ENCODE measurements at places on chromosomes 5 and 9.

DNA sequence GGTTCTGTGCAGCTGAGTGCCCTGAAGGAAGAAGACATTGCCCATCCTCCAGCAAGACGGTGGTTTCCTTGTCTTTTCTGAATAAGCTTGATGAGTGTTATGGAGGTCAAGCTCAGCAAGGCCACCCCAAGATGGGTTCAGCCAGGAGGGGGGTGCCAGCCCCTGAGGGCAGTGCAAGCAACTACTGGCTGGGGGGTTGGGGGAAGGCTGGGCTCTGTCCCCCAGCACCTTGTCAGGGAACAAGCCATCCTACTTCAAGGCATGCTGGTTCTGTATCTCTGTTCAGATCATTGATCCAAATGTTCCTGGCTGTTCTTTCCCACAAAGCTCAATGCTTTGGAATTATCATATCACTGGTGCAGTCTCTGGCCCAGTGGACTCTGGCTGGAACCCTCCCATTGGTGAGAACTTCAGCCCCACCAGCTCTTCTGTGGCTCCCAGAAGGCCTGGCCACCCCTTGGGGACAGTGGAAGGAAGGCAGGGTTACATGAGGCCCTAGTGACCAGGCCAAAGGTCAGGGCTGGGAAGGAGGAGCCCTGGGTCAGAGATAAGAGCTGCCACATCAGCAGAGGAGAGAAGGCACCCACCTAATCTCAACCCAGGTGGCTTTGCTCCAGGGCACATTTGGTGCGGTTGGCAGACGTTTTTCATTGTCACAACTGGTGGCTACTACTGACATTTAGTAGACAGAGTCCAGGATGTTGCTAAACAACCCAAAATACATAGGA, 280.2 kb downstream of the IRX2 start:
- DNase-seq, result no peak

DNA sequence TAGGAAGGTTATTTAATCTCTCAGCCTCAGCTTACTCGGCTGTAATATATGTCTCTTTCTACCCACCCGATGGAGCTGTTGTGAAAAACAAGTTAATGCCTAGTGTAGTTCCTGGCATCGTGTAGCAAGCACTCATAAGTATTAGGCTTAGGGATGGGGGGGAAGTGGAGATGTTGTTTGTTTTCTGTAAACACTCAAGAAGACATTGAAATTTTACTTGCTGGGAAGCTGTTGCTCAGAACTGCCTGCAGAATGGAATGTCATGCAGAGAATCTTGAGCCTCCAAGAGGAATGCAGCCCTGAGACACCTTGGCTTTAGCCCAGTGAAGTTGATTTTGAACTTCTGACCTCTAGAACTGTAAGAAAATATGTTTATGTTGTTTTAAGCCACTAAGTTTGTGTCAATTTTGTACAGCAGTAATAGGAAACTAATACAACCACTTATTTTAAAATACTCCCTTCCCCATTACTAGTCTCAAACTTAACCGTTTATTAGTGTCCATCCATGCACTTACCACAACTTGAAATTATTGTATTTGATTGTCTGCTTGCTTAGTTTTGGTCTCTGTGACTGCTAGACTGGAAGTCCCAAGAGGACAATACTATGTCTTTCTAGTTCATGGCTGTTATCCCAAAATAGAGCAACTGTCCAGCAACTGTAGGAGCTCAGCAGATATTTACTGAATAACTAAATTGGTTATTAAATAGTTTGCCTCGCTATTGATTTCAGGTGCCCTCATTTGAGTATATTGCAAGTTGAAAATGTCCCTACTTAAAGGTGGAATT, 53.8 kb downstream of the MFAP3 start:
- DNase-seq, result no peak

DNA sequence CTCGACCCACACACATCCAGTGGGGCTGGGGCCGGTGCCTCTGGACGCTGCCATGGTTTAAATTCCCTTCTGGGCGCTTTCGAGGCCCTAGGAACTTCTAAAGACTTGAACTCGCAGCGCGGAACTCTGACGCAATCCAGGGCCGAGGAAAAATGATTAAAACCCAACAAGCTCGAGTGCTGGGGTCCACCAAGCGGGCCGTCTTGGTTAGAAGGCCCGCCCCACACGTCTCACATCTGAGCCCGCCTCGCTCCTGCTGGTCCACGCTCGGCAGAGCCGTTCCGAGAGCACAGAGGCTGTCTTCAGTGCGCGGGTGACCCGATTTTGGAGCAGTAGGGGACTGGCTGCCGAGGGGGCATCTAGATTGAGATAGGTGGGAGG, 1.5 kb downstream of the CRHBP start:
- no peak for DNase-seq

- DNase-seq, result no peak
These were observed 39.7 kb upstream of the NIPBL start for GRCh38 chr5:36836831-36837230.

DNA sequence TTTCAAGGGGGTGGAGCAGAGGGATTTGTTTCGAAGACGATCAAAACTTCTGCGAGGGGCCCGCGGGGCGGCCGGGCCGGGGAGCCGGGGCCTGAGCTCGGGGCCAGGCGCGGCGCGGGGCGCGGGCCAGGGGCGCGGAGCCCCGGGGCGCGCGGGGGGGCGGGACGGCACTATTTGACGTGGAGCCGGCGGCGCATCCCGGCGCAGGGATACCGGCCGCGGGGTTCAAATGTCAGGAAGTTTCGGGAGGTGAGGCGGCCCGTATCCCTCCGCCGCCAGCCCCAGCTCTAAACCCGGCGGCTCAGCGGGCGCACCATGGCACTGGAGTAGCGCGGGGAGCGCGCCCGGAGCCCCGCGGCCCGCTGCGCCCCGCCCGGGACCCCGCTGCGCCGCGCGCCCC, at the start of gene LMX1B:
Gene LMX1B, plus strand, starts transcription at position 278 of the 400 bp plus-strand sequence. CDS start 522 bp downstream, outside the sequence.
- DNase-seq, result peak; percentile 90

DNA sequence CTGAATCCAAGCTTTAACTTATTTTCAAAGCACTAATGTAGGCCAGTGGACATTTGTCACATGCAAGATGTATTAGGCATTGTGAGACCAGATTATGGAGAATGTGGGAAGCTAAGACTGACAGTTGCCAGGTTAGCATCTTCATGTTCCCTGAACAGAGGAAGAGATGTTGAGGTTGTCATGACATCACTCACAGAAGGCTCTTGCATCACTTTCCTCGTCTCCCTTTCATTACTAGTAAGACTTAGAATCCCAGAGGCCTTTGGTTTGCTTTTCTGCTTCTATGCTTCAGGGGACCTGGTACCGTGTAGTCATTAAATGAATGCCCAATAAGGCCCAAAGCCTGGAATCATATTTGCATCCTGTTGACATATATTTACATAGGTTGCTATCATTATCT, 76.4 kb upstream of the RPS23 start:
- no peak for DNase-seq

DNA sequence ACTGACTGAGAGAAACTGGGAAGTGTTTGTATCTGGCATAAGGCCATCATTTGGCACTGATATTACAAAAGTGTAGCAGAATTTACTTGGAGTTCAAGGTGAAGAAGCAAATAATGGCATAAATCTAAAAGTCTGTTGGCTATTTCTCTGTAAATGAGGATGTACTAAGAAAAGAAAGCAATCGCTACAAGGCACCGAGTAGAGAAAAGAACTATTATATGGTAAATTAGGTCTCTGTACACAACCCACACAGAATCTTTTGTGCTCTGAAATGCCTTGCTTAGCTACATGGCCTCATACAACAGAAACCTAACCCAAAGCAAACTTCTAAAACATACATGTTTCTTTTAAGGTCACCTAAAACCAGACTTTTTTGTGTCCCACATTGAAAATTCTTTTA, 290.1 kb upstream of the WWC1 start:
- no peak for DNase-seq

DNA sequence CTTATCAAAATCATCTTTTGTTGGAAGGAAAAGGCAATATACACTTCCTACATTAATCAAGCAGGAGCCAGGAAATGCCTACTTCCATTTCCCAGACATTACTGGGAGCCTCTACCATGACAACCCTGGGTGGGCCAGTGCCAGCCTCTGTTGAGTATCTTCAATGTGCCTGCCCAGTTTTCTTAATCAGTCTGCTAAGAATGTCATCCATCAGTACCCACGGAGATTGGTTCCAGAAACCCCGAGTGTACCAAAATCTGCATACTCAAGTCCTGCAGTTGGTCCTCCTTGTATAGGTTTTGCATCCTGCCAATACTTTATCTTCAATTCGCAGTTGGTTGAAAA, 82.4 kb downstream of the MARCHF3 start:
- DNase-seq, result no peak

GRCh38 chr5:96565582-96566265, 96.5 kb upstream of the CAST start:
- DNase-seq, result no peak

GRCh38 chr9:72454871-72455491, 66.4 kb upstream of the TMC1 start:
- DNase-seq, result no peak

- no peak for DNase-seq
These were observed 67.1 kb upstream of the PPP2R2B start for GRCh38 chr5:146945617-146946084.

All from HuH-7 (cell line).